ENCODE measurements at places on chromosomes 3 and 15.

DNA sequence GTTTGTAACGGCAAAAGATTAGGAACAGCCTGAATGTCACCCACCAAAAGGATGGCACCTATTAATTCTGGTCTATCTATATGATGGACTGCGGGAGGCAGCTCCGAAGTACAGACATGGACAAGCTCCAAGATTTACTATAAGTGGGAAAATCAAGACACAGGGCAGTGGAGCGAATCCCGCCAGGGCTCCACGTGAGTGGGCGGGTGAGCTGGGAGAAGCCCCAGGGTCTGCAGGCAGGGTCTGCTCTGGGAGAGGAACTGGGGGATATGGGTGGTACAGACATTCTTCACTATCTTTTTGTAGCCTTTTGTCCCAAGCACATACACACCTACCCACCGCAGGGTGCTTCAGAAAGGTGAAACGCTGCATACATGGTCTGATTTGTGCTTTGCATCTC is 38.2 kb upstream of the SPTBN5 start:
- DNase-seq = no peak

DNA sequence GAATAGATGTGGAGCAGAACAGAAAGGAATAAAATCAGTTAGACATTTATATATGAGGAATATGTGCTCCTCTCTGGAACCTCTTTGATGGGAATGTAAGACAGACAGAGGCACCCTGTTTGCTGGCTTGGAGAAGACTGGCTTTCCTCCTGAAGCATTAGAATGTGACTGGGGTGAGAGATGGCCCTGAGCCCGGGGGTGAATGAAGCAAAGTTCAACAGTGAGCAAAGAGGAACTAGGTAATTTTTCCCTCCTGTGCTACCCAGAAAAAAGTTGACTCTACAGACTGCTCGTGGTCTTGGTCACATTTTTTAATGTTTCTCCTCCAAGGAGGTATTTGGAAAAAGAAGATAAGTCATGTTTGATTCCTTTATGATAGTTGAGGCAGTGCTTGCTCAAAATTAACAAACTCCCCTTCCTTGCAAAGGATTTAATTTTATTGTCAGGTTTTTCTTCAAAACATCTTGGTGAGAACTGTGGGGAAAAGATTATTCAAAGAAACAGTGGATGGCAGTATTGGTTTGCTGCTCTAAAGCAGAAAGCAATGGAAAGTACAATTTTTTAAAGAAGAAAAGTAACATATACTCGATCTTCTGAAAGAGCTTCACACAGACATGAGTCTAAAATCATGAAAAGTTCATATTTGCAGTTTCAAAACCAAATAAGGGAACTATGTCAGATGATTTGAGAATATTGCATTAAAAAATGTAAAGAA is 370.4 kb upstream of the CDIN1 start:
- no peak for DNase-seq

GRCh38 chr3:72245183-72245811 is 460.3 kb upstream of the PROK2 start:
- no peak for DNase-seq

- DNase-seq = no peak
Observed at GRCh38 chr3:155015776-155016436, 64.2 kb upstream of the MME start.

- DNase-seq = peak; percentile 99
Observed at GRCh38 chr3:43389388-43390254, 103.3 kb downstream of the SNRK start.

DNA sequence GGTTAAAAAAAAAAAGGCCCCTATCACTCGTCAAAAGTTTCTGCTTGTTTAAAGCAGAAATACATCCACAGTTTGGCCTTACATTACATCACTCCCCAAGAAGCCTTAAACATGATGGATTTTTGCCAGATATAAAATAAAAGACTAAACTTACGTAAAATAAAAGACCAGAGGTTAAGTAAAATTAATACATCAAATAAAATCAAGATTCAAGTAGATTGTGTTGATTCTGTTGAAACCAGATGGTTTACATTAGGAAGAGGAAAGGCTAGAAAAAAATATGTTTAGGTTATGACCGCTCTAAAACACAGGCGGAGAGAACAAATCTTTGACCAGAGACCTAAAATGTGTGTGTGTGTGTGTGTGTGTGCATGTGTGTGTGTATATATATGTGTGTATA is 104.1 kb downstream of the DUT start:
- no peak for DNase-seq

DNA sequence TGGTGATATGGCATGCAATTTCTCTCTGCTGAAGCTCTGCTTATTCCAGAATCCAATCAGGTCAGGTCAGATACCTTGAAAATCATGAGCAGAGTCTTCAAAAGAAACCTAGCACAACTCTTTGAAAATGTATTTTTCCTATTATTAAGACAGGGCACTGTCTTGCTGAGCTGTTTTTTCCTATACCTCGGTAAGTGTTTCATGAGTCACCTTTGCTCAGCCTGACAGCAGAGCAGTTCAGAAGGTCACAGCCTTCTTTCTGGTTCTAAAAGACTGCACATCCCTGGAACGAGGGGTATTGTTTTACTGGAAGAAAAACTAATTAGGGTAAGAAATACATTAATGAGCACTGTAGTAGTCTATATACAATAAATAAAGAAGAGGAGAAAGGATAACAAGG is 422.0 kb downstream of the SOX2 start:
- no peak for DNase-seq

DNA sequence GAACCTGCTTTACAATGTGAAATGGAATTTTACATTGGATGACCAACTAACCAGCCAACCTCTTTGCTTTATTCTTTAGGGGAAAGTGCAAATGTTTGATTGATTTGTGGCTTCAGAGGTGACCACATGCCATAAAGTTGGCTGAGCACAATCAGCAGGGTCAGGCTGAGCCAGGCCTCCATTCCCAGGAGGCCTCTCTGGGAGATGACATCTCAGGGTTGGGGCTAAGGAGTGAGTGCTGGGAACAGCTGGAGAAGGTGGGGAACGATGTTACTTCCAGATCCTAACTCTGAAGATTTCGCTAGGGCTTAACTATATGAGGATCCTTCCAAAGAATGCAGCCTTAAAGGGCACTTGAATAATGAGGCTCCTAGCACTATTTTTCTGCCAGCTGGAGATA is 131.7 kb downstream of the ATP10A start:
- DNase-seq = no peak

- DNase-seq = peak; percentile 92
Observed at GRCh38 chr3:9976721-9977709, 9.6 kb downstream of the EMC3 start.

- DNase-seq = no peak
Observed at GRCh38 chr15:88022716-88023115, 233.8 kb downstream of the NTRK3 start.

DNA sequence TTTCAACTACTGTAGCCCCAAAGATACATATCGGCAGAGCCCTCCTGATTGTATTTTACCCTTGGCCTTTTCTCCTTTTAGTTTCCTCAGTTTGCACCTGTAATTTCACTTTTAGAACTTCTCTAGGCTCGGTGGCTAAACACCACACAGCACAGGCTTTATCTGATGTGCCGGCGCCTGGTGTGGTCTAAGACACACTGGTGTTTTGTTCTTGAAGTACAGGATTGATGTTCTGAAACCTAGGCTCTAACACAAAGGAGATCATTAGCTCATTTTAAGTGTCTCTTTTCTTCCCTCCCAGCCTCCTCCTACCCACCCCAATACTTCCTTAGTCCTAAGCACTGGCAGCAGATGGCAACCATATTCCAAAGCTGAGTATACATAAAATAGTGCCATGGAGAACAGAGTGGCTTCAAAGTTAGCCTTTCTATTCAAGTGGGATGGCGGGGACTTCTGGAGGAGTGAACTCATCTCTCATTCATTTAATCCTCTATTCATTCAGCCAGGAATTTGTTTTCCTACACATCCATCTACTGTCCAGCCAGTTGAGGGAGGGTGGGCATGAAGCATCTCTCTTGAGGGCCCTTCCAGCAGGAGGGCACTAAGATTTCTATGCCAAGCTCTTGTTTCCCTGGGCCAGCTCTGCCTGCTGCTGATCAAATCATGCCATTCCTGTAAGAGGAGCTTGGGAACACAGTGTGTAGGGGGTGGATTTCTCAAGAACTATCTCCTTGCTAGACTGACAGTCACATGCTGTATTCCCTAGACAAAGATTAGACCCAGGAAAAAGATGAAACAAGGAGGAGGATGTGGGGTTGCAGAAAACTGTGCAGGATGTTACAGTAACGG is 71.2 kb downstream of the TIGIT start:
- DNase-seq = no peak

- DNase-seq = no peak
Observed at GRCh38 chr3:196968233-196969133, at the start of gene PIGZ. PIGZ (minus strand) TSS chr3:196968833; CDS start chr3:196952031, 16,802 bp downstream.

- no peak for DNase-seq
Observed at GRCh38 chr15:92696096-92696495, 40.5 kb upstream of the FAM174B start.

DNA sequence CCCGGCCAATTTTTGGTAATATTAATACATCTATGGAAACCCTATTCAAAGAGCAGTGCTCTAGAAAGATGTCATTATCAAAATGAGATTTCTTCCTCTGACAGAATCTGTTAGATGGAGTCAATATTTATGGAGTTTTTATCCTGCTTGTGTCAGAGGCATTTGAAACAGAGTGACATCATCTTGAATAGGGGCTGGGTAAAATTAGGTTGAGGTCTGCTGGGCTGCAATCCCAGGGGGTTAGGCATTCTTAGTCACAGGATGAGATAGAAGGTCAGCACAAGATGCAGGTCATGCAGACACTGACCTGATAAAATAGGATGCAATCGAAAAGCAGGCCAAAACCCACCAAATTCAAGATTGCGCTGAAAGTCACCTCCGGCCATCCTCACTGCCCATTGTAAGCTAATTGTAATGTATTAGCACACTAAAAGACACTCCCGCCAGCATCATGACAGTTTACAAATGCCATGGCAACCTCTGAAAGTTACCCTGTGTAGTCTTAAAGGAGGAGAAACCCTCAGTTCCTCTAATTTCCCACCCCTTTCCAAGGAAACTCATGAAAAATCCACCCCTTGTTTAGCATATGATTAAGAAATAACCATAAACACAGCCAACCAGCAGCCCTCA is 27.3 kb upstream of the CCDC50 start:
- no peak for DNase-seq

GRCh38 chr3:124510290-124510689 is 220.0 kb upstream of the UMPS start:
- no peak for DNase-seq

DNA sequence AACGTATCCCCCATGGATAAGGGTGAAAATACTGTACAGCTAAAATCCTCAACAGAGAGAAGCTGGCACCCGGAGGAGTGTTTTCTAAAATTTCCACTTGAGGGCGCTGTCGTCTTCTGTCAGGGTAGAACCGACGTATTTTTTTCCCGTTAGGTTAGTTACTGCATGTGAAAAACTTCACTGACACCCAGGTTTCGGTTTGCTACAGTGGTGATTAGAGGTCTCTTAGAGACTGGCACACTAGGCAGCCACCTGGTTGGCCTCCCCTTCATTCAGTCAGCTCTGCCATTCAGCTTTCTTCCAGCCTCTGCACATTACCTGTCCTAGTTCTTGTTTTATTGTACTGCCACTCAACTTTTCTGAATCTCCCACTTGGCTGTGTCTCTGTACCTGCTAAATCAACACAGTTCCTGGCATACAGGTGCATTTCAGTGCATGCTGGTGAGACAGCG is 18.4 kb downstream of the CCK start:
- DNase-seq = peak; percentile 39

DNA sequence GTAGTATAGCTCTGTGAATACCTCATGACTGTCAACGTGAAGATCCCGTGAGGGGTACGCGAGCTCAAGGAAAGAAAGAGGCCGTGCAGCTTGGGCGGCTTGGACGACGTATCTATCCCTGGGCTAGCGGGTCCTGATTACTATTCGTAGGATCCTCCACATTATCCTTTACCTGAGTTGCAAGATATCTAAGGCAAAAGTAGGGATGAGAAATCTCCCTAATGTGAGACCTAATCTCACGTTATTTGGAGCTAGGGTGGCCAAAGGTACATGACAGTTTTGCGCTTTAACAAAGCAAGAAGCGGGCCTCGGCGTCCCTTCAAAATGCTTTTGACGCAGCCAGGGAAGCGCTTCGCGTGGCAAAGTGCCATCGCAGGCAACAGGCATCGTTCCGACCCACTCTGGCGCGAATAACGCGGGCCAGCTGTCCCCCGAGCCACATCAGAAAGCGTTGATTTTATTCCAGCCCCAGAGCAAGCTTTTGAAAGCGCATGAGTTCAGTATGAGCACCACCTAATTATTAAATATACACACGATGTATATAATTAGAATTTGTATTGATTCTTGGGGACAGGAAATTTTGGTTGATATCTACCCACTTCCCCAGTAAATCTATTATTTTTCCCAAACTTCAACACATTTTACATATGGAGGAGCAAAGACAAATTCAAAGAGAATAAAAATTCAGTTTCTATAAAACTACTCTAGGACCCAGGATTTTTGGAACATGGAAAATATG is 2.5 kb upstream of the EOMES start:
- DNase-seq = no peak

GRCh38 chr3:49013738-49014660 is 4.4 kb downstream of the DALRD3 start:
- no peak for DNase-seq

- DNase-seq = no peak
Observed at GRCh38 chr15:67066959-67067853, 1.8 kb downstream of the SMAD3 start.

DNA sequence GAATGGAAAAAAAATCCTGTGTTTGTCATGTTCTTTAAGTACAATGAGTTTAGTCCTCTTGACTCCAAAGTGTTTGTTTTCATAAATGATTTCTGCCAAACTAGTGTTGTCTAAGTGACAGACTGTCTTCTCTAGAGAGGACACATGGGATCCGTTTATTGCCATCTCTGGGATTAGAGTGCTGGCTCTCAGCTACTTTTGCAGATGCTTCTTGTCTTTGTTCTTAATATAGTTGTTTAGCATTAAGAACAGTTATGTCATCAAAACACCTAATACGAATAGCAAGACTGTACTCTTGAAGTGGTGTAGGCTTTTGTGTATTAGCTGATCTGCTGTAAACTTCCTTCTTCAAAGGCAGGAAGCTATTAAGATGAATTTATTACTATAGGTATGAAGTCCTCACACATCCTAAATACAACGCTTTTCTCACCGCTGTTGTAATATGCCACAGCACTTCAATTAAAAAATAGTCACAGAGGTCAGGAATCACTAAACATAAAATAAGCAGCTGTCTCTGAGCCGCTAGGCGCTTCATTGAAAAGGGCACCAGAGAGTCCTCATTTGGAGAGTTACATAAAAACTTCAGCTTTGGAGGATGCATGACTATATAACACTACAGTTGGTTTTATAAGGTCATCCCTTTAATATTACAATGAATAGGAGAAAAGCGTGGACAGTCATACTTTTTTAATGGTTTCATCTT is 128.3 kb upstream of the ZNF385D start:
- no peak for DNase-seq

- no peak for DNase-seq
Observed at GRCh38 chr3:190597291-190597690, 83.4 kb downstream of the IL1RAP start.

DNA sequence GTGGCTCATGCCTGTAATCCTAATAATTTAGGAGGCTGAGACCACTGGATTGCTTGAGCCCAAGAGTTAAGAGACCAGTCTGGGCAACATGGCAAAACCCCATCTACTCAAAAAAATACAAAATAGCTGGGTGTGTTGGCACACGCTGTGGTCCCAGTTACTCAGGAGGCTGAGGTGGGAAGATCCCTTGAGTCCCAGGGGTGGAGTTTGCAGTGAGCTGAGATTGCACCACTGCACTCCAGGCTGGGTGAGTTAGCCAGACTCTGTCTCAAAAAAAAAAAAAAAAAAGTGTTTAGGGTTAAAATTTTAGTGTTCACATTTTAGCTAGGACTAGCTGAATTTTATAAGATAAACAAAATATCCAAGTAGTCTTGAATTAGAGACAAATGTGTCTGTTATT is 1340.1 kb upstream of the EPHA6 start:
- no peak for DNase-seq

Data from glomerular endothelial cell (primary cell).